GM23338 (cell line): ENCODE measurements at places on chromosomes 4 and X. TPM values are rescaled to one million over a fixed set of nuclear protein-coding genes. Genes with fewer than 3 reads are reported as not detected.

The ABCG2 gene
- total RNA-seq = 6.1 and 10.6 TPM in 2 replicates

The CENPE gene
- total RNA-seq = 25.2 and 42.2 TPM in 2 replicates

DNA sequence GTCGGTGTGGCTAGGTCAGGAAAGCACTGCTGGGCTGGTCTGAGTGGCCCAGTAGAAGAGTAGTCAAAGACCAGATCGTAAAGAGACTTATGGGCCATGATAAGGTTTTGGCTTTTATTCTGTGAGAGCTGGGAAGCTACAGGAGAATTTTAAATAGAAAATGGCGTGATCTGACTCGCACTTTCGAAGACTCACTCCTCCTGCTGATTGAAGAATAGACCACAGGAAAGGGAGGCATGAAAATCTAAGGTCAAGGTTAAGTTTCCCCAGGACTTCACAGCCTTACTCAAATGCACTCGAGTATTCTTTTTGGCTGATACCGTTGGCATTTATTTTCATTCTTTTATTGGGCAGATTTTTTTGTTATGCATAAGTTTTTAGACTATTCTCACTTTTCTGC, 231.4 kb upstream of the ANKRD50 start:
- no peaks in the 10 kb centered on the region for H3K27me3 ChIP-seq
- H3K36me3 ChIP-seq = no peaks in the 10 kb centered on the region
- H3K4me3 ChIP-seq = no peak overlapping the region
- H3K27ac ChIP-seq = no peak overlapping the region

GRCh38 chrX:20140420-20140819, 1.2 kb downstream of the EIF1AX start:
- H3K27ac ChIP-seq = no peak overlapping the region; the same call in 1 of the 2 replicates
- H3K4me3 ChIP-seq = peak overlapping the region; percentile 85
- H3K36me3 ChIP-seq = peaks cover 16% of the 10 kb centered on the region; the same call in 1 of the 2 replicates
- H3K27me3 ChIP-seq = no peaks in the 10 kb centered on the region

GRCh38 chrX:54208531-54208930, 25.5 kb upstream of the FAM120C start:
- no peak overlapping the region for H3K4me3 ChIP-seq
- no peaks in the 10 kb centered on the region for H3K4me1 ChIP-seq
- no peaks in the 10 kb centered on the region for H3K27me3 ChIP-seq

GRCh38 chrX:153509592-153509991, 7.8 kb upstream of the ATP2B3 start:
- H3K36me3 ChIP-seq = no peaks in the 10 kb centered on the region
- no peak for DNase-seq

GRCh38 chr4:101643186-101643837, 147.2 kb upstream of the BANK1 start:
- H3K36me3 ChIP-seq = no peaks in the 10 kb centered on the region
- no peak overlapping the region for H3K4me3 ChIP-seq
- H3K27ac ChIP-seq = no peak overlapping the region
- peak; percentile 22 for DNase-seq

GRCh38 chr4:108635070-108635655, 14.8 kb downstream of the RPL34 start:
- H3K36me3 ChIP-seq = peaks cover 37% of the 10 kb centered on the region
- no peak overlapping the region for H3K4me3 ChIP-seq
- no peaks in the 10 kb centered on the region for H3K4me1 ChIP-seq
- no peaks in the 10 kb centered on the region for H3K27me3 ChIP-seq

GRCh38 chr4:48047896-48048295, 31.3 kb downstream of the NIPAL1 start:
- H3K36me3 ChIP-seq = no peaks in the 10 kb centered on the region; the same call in 1 of the 2 replicates
- no peak overlapping the region for H3K27ac ChIP-seq
- DNase-seq = no peak
- H3K4me1 ChIP-seq = peaks cover 6% of the 10 kb centered on the region; the same call in 1 of the 2 replicates
- no peak overlapping the region for H3K4me3 ChIP-seq
- H3K27me3 ChIP-seq = no peaks in the 10 kb centered on the region
